Stimulated activated CD8-positive, alpha-beta memory T cell treated with anti-CD3 and anti-CD28 coated beads, Interleukin-15, amount 100 ng/mL, for 4 hours (primary cell): ENCODE measurements at places on chromosomes 4 and X.

GRCh38 chr4:176425035-176425434, 105.3 kb downstream of the SPCS3 start:
- DNase-seq = no peak

- no peak for DNase-seq
Measured at GRCh38 chrX:22538580-22538979, 265.9 kb downstream of the CBLL2 start.

GRCh38 chr4:188289531-188290125, 150.4 kb downstream of the TRIML1 start:
- DNase-seq = no peak

- DNase-seq = no peak
Measured at GRCh38 chrX:49276671-49277534, 7.3 kb downstream of the PPP1R3F start.

GRCh38 chr4:67680581-67681222, 20.3 kb downstream of the UBA6 start:
- no peak for DNase-seq

DNA sequence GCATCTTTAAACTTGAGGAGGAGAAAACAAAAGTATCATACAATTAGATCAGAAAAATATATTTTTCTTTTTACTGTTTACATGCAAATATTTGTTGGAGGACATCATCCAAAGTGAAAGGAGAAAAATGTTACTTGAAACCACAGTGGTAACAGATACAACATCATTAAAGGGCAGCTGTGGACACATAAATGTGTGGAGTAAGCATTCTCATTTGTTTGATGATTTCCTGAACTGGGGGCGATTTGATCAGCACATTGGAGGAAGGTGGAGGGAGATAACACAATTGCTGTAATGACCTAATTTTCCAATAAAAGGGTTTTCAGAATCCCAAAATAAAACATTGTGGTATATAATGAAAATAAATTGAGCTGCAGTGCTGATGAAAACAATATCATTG, 314.5 kb upstream of the HS3ST1 start:
- no peak for DNase-seq

GRCh38 chr4:18366892-18367291, 345.3 kb upstream of the LCORL start:
- DNase-seq = no peak

- no peak for DNase-seq
Measured at GRCh38 chr4:78953769-78954666, 14.8 kb upstream of the PAQR3 start.

GRCh38 chrX:68438575-68438974, 5.3 kb upstream of the OPHN1 start:
- DNase-seq = no peak

GRCh38 chr4:182231496-182231895, 11.7 kb upstream of the TENM3 start:
- no peak for DNase-seq

DNA sequence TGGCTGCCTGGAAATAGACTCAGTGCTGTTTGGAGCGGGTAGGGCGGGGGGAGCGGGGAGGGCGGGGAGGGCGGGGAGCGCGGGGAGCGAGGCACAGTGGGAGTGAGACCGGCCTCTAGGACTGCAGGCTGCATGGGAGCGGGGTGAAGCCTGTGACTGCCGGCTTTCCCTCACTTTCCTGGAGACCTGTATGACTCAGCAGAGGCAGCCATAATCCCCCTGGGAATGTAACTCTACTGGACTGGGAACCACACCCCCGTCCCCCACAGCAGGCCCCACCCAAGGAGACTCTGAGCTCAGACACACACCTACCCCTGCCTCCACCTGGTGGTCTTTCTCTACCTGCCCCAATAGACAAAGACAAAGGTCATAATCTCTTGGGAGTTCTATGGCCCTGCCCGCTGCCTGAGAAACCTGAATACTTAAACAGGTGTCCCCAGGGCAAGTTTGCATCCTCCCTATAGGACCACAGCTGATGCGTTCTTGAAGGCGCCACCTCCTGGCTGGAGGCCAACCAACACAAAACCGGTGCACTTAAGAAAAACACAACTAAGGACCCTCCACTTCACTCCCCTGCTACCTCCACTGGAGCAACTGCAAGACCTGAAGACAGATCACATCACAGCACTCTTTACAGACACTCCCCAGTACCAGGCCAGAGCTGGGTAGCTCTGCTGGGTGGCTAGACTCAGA, 18.0 kb downstream of the HDAC8 start:
- DNase-seq = no peak

DNA sequence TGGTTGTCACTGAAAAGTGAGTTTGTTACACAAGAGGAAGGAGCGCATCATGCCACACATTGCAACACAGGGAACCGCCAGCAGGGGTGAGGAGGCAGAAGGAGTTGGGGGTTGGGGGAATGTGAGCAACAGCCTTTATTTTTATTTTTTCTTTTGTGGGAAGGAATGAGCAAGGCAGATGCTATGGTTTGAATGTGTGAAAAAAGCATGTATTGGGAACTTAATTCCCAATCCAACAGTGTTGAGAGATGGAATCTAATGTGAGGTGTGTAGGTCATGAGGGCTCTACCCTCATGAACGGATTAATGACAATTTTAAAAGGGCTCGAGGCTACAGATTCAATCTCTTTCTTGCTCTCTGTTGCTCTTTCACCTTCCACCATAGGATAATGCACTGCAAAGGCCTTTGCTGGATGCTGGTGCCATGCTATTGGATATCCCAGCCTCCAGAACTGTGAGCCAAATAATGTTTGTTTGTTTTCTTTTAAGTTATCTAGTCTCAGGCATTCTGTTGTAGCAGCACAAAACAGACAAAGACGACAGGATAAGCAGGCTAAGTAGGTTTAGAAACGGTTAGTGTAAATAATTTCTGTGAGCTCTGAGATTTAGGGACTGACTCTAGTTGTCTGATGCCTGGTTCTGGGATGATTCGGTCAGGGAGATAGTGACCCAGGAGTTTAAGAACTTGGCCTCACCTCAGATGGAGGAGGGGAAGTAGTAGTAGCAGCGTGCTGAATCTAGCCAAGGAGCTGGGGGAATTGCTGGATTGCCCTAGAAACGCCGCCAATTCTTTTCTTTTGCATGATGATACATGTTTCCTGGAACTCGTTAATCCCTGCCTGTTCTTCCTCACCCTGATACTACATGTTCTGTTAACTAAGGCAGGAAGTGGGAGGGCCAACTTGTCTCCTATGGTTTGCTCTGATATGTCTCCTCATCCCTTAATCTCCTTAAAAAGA, 156.6 kb upstream of the CTSO start:
- DNase-seq = no peak

- no peak for DNase-seq
Measured at GRCh38 chrX:149720021-149720689, 8.3 kb downstream of the MAGEA11 start.

DNA sequence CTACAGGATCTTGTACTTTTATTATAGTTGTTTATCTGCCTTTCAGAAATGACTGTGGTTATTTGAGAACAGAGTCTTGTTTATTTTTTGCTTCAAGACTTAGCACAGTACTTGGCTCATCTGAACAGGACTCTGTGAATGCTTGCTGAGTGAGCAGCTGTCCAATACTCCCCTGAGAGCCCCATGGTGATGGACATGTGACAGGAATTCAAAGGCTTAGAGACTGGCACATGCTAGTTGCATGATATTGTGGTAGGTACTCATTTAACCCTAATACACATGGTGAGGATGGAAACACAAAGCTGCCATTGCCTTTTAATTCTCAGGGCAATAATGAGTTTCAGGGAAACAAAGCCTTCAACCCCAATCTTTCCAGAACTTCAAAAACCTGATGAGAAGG, 97.3 kb downstream of the GEMIN8 start:
- DNase-seq = no peak

DNA sequence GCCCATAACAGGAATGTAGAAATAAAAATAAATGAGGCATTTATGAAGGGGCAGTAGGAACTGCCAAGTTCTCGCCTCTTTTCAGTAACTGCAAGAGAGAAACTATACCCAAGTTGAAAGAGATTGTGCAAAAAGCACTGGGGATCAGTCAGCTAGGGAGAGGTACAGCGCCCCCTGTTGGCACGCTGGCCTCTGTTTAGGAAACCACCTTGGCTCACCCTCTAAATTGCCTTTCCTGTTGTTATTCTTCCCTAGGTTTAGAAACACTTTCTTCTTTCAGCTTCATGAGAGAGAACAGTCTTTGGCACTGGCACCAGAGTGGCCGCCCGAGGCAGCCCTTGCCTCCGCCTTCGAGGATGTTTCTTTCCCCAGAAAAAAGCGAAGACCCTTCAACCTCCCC, 348.5 kb downstream of the MID1IP1 start:
- no peak for DNase-seq

DNA sequence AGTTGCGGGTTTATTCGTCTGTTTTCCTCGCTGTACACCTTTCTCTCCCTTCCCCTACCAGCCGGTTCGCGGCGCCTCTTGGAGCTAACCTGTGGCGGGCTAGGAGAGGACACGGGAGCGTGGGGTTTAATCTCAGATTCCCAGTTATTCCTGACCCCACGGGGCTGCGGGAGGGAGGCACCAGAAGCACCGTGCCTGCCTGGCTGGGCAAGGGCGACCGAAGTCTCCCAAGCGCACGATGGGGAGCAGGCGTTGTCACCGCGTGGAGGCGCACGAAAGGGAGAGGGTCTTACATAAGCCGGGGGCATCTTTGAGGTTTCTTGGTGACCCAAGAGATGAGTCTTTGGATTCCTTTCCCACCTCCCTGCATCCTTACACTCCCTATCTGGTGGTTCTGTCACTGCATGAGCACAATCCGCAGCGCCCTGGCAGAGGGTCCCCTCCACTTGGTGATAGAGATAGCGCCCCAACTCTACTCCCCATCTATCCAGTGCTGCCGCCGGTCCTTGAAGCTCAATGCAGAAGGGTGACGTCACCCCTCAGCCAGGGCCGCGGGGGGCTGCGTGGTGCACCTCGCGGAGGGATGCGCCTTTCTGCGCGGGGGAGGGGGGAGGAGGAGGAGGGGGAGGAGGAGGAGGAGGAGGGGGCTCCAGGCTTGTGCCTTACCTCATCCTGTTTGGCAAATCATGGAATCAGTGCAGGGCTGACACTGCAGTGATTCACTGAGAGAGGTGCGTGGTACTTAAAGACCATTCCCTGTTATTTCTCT, 793 bp downstream of the TSPAN7 start:
- no peak for DNase-seq

DNA sequence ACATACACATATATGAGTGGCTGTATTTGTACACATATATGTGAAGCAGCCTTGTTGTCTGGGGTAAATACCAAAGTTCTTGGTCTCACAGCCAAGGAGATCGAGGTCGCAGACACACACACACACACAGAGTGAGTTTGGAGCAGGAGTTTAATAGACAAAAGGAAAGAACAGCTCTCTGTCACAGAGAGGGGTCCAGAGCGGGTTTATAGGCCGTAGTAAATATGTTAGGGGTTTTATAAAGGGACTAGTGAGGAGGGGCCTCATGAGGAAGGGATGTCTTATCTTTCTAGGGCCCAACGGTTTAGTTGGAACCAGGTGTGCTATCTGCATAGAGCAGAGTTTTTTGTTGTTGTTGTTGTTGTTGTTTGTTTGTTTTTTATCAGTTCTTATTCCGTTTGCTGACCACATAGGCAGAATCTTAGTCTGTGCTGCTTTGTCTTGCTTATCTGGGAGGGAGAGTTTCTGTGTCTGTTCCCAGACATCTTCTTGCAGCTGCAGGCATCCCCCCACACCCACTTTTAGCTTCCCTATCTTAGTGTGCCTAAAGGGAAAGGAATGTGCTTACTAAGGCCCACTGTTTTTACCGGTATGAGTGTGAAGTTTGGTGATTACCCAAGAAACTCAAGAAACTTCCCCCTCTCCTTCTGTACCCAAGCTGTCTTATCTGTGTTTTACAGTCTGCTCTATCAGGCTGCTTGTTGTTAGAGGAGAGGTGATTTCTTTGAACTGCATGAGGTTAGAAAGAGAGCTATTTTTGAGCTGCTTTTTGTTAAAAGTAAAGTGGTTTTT, 91.9 kb downstream of the TENT5D start:
- no peak for DNase-seq
